ENCODE measurements at places on chromosomes 7 and 10. TPM values are rescaled to one million over a fixed set of nuclear protein-coding genes. Genes with fewer than 3 reads are reported as not detected.

NPC1L1 gene
- not detected for total RNA-seq

ZNF804B gene
- 1.2 TPM for total RNA-seq

MRLN gene
- 5.7 TPM for total RNA-seq

OPALIN gene
- total RNA-seq: not detected

PAX4 gene
- not detected for total RNA-seq

ABCB1 gene
- 2.4 TPM for total RNA-seq

OPTN gene
- total RNA-seq: 38.5 TPM

SUN3 gene
- total RNA-seq: not detected

MMP21 gene
- total RNA-seq: 0.69 TPM

LRRN3 gene
- 39.1 TPM for total RNA-seq

RBP3 gene
- total RNA-seq: not detected

TAS2R41 gene
- not detected for total RNA-seq

AKR1B15 gene
- total RNA-seq: not detected

STX1A gene
- 9.0 TPM for total RNA-seq

LIPN gene
- total RNA-seq: not detected

SFRP4 gene
- total RNA-seq: 11.2 TPM

SMO gene
- 35.2 TPM for total RNA-seq

STEAP1B gene
- total RNA-seq: 3.2 TPM

KLF14 gene
- 0.32 TPM for total RNA-seq

SLC25A13 gene
- total RNA-seq: 30.5 TPM

MRPS16 gene
- 52.9 TPM for total RNA-seq

SKAP2 gene
- 22.0 TPM for total RNA-seq

AKR1C8 gene
- total RNA-seq: not detected

TUBGCP2 gene
- 27.8 TPM for total RNA-seq

MEIG1 gene
- not detected for total RNA-seq

GIMAP7 gene
- total RNA-seq: 16.2 TPM

DAGLB gene
- total RNA-seq: 10.3 TPM

CHPF2 gene
- 25.2 TPM for total RNA-seq

SP4 gene
- 18.4 TPM for total RNA-seq

ALOX5 gene
- 25.7 TPM for total RNA-seq

NEUROD6 gene
- total RNA-seq: not detected
